ENCODE measurements at places on chromosomes 1 and 21.
A peak's percentile ranks its signal among the peaks of the same experiment; 100 is the strongest.

GRCh38 chr1:63321785-63322113 lies 618 bp upstream of the FOXD3 start:
- DNase-seq: no peak

- DNase-seq: no peak
Measured at GRCh38 chr1:230936475-230936874, 42.2 kb downstream of the TTC13 start.

DNA sequence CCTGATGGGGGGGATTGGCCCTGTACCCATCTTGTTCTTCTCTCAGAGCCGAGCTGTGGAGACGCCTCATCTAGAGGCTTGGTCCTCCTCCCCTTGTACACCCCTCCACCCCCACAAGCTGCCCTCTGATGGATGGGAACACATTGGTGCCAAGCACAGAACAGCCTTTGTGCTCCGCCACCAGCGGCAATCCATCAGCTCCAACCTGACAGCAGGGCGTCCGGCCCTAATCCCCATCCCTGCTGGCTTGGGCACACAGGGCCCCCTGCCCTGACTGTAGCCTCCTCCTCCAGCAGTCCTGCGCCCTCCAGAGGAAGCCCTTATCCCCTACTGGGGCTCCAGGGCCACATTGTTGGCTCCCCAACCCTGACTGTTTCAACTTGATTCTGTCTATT lies 3.8 kb upstream of the MYOG start:
- no peak for DNase-seq

DNA sequence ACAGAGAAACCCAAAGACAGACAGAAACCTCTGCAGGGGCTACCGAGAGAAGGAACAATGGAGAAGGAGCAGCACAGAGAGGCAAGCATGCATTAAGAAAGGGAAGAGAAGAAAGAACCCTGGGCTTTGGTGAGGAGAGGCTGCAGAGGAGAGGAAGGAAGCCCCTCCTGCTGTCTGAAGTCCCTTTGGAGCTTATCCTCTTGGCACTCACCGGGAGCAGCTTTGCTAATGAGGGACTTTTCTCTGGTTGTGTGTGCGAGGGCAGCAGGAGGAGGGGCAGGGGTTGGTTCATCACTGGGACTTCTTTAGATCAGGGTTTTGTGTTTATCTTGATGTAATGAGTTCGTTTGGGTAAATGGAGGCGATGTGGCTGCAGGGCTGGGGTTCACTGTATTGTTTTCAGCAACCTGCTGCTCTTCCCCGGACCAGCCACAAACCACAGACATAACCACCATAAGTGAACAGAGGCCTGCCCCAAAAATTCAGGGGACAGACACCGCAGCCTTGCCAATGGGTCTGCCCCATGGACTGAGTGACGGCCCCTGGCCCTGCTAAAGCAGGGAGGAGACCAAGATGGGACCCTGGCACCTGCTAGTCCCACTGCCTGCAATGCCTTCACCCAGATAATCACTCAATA lies 100.6 kb downstream of the KCND3 start:
- DNase-seq: no peak

DNA sequence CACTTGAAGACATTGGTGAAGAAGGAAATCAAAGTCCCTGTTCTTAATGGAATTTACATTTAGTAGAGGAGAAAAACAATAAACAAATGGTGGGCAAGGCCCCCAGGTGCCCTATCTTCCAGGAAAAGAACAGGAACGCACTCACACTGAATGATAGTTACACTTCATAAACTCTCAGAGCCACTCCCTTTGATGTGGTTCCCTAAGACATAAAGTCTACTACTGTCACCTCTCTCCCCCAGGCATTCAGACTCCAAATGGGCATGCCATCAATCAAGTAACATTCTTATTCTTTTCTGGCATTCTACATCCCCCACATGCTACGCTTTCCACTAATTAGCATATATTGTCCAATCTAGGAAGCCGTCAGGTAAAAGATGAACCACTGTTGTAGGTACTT lies 36.6 kb upstream of the PIGC start:
- no peak for DNase-seq

DNA sequence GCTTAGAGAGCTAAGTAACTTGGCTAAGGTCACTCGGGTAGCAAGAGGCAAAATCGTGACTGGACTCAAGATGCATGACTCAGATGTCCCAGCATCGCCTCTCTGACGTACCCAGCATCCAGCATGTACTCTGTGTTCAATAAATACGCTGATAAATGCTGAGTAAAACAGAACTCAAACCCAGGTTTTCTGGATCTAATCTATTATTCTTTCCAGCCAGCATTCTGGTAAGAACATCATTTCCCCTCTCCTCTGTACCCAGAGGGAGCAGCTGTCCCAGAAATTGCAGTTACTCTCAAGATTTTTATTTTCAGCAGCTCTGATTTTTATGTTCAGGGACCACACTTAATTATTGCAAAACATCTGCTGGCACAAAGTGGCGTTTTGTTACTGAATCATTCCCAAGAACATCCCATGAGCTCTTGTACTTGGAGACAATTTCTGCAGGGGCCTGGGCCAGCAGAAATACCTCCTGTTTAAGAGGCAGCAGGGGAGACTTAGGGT lies 249.0 kb downstream of the PRDM2 start:
- DNase-seq: no peak

- no peak for DNase-seq
Measured at GRCh38 chr21:31830701-31831100, 42.1 kb upstream of the HUNK start.

GRCh38 chr1:212967801-212968200 lies 17.5 kb downstream of the VASH2 start:
- DNase-seq: peak; percentile 63

DNA sequence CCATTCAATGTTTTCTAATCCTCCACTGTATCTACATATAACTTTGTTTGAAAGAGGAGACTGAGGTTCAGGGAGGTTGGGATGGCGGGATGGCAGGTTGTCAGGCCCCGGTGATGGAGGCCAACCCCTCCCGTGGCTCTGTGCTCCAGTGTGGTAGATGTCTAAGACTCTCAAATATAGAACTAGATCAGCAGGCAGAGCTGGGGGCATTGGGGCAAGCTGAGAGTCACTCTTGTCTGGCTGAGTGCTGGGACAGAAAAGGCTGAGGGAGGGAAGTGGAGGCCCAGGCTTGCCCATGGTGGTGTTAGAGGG lies 1.7 kb downstream of the IL6R start:
- no peak for DNase-seq

DNA sequence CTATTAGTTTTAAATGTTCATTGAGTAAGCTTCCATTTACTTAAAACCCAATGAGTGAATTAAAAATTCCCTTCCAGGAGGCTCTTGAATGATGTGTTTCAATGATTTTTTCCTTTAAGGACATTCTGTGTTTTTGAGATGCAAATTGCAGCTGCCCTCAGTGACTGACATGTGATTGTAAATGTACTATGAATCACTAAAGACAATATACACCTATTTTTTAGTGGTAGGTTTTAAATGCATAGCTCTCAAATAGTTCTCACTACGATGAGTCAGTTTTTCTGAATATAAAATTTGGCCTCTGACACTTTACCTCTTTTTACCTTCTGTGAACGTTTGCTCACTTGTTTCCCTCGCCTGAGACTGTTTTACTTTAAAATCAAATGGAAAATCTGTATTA lies 204.7 kb downstream of the BARHL2 start:
- DNase-seq: no peak

- DNase-seq: no peak
Measured at GRCh38 chr21:35414507-35415139, 365.5 kb upstream of the RUNX1 start.

GRCh38 chr1:116824631-116825206 lies 70.5 kb downstream of the CD2 start:
- peak; percentile 45 for DNase-seq

- DNase-seq: no peak
Measured at GRCh38 chr1:233869680-233870079, 34.8 kb upstream of the SLC35F3 start.

GRCh38 chr21:36135391-36136102 lies 668 bp downstream of the CBR3 start:
- DNase-seq: peak; percentile 8

DNA sequence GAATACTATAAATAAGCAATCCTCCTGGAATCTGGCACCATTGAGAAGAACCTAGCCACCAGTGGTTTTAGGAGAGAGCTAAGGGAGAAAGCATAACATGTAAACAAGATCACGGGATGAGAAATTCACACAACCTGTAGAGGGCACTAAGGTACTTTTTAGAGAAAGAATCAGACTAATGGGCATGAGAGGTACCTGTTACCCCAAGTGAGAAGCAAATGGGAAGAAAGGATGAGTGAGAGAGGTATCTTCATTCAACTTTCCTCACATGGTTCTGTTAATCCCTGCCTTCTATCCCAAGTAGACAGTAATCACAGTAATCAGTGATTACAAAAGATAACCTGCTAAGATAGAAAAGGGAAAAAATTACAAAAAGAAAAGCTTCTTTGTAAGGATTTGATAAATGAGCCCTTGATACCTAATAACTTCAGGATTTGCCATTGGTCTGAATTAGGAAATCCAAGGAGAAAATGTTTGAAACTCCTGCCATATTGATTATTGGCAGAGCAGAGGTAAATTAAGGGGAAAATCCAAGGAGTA lies 251.1 kb upstream of the ADGRL2 start:
- DNase-seq: no peak

GRCh38 chr21:19540287-19540686 lies 1136.7 kb upstream of the TMPRSS15 start:
- DNase-seq: no peak

- DNase-seq: no peak
Measured at GRCh38 chr1:223542831-223543230, 122.7 kb downstream of the CAPN8 start.

- no peak for DNase-seq
Measured at GRCh38 chr1:55833529-55834091, 618.4 kb upstream of the USP24 start.

- DNase-seq: peak; percentile 82
Measured at GRCh38 chr1:204417074-204417997, 5.7 kb upstream of the PPP1R15B start.

GRCh38 chr1:96355521-96355920 lies 366.1 kb upstream of the PTBP2 start:
- DNase-seq: no peak

DNA sequence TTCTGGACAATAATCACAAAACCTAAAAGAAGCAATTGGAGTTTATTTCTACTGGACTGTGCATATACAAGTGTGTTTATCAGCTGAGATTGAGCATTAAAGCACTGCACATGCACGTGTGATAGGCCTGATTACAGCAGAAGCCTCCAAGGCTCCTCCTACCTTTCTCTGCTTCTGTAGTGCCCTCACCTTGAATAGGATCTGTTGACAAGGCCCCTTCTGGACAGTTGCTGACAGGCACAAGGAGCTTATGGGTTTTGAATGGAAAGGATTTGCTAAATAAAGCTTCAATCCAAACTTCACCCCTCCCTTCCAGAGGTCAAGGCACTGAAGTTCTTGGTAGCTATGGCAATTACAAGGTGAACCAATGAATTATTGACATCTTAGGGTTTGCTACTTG lies 7.9 kb upstream of the SGIP1 start:
- no peak for DNase-seq

GRCh38 chr1:100441651-100442050 lies 89.3 kb downstream of the CDC14A start:
- no peak for DNase-seq

DNA sequence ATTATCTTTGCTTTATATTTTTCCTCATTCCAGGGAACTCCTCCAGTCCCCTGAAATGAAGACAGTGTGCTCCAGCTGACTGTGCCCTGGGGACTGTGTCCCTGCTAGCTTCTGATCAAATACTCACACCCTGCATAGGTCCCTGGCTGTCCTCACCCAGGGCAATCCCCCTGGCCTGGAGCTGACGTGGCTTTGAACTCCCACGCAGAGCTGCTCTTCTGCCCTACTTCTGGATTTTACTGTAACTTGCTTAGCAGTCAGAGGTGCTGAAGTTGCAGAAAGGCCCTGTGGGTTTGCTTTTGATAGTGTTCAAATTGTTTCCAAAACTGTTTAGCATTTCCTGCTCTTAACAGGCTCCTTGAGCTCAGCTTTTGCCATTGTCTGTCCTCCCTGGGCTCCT lies 186.5 kb downstream of the FASLG start:
- no peak for DNase-seq

DNA sequence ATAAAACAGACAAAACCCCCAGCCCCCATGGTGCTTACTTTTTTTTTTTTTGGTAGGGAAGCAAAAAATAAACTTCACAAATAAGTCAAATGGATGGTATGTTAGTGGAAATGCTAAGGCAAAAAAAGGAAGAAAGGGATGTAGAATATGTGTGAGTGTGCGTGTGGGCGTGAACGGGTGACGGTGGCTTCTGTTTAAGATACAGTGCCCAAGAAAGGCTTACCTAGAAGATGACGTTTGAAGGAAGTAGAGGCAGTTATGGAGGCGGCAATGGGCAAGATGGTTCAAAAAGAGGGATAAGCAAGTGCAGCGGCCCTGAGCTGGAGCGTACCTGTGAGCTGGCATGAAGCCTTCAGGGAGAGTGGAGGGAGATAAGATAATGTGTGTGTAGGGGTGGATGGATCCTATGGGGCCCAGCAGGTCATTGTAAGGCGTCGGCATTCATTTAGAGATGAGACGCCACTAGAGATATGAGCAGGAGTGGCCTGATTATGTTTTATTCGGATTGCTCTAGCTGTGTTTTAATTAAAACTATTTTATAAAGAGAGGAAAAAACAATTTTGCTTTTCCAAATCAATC lies 19.9 kb downstream of the LEPR start:
- no peak for DNase-seq

DNA sequence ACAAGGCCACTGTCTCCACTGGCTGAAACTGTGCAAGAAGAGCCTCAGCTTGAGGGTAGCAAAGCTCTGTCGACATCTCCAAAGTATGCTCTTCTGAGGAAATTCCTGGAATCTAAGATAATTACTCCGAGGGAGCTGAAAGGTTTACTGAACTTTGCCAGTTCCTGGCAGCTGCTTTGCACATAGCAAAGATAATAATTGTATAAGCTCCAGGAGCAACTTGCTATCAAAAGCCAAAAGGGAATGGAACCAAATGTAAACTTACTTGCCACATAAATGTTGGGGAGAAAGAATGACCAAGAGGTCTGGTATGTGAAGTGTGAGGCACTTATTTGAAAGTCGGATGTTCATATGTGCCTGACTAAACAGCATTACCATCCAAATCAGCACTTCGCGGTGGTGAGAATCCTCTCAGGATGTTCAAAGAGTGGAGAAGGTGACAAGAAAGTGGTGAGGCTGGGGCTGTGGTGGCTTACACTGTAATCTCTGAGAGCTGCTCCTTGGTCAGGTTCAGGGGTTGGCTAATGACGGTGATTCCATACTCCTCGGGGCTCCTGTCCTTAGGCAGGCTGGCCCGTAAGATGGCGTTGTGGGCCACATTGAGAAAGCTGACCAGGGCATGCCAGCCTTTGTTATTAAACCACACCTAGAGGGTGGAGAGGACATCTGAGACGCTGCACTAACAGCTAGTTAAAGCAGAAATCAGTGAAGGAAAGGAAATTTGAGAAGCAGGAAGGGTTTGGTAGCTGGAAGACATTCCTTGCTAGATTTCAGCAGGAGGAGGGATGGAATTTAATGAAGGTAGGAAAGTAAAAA lies 100.0 kb downstream of the ABCA4 start:
- DNase-seq: no peak

DNA sequence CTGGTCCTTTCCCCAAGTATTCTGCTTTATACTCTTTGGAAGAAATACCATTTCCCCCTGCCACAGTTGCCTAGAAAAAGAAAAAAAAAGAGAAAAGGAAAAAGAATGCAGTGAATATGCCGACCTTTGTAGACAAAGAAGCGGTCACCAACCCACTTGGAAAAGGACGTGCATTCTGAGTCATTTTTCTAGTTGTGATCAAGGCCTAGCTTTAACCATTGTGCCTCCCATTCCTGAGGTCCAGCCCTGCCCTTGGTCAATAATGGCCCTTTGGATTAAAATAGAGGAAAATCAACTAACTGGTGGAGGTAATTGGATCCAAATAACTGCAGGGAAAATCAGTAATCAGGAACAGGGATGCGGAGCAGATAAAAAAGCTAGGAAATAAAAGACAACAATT lies 24.8 kb downstream of the S1PR1 start:
- DNase-seq: no peak
